ENCODE measurements at places on chromosomes 3 and 15.

DNA sequence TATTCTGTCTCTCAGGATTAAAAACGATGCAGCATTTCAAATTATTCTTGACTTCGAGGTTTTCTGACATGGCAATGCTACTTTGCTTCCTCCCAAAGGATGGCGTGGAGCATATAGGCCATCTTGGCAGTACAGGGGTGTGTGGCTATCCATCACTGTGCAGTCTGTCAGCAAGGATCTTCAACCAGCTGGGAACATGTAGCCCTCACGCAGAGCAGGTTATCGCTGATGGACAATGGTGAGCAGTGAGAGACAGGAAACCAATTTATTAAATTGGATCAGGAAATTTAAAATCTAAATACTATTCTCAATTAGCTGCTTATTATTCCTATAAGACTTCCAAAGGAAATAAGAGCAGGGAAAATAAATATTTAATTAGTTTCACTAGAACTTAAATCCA lies 615.3 kb downstream of the OTOL1 start:
- DNase-seq, result no peak

DNA sequence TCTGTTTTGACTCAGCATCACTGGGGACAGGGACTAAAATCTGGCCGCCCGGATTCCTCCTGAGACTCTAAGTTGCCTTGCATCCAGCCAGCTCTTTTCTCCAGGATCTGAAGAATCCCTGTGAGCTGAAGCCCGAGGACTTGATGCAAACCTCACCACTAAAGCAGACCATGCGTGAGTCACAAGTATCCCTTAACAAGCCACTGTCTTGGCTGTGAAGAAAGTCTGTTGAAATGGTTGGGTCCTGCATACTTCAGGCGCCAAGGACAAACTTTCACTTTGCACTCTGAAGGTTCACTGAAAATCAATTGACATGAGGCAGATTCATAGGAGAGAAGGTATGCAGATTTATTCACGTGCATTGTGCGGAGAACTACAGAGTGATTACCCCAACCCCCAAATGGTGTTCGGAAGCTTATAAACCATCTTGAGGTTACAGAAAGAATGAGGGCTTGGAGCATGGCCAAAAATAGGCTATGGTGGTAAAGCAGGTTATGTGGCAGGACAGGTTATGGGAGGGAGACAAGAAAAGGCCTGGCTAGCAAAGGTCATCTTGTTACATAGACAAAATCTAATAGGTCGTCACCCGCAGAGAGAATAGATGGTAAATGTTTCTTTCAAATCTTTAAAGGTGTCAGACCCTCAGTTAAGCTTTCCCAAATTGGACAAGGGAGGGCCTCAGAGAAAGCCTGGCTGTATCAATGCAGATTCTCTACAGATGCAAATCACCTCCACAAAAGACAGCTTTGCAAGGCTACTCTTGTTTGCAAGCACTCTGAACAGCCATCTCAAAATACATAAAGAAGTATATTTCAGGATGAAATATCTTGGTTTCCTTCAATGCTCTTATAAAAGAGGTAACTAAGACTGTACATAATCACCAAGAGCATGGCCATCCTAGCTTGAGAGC lies 126.3 kb upstream of the PLAAT1 start:
- DNase-seq, result no peak

GRCh38 chr3:193977622-193978021 lies 158.3 kb upstream of the HES1 start:
- no peak for DNase-seq

- no peak for DNase-seq
Observed at GRCh38 chr3:154228561-154229216, 95.6 kb downstream of the DHX36 start.

DNA sequence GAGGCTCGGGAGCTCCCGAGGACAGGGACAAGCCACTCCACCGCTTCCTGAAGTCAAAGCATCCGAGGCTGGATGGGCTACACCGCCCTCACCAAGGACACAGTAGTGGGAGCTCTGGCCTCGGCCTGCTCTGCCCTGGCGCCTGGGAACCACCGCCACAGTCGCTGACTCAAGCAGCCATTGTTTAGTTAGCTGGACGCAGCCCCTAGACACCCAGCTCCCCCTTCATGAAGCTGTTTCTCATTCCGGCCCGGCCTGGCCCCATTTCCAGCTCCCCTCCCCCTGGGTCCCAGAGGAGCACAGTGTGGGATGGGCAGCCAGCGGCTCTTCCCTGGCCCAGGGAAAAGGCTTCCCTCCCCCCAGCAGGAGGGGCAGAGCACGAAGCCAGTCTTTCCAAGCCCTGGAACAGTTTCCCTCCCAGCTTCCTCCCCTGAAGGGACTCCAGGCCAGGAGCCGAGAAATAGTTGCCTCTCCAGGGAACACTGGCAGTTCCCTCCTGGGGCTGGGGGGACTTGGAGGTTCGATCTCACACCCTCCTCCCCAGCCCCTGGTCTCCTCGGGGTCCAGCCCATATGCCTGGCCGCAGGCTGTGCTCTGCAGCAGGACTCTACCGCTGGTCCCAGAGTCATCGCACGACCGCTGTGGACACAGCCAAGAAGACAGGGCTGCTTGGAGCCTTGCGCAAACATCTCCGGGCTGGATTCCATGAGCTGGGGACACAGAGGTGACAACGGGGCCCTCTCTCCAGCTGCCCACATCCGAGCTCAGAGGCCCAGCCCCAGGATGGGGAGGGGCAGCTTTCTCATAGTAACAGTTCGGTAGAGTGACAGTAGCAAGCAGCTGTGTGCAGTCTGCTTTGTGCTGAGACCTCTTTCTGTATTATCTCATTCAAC lies 10.0 kb downstream of the PLXND1 start:
- no peak for DNase-seq

DNA sequence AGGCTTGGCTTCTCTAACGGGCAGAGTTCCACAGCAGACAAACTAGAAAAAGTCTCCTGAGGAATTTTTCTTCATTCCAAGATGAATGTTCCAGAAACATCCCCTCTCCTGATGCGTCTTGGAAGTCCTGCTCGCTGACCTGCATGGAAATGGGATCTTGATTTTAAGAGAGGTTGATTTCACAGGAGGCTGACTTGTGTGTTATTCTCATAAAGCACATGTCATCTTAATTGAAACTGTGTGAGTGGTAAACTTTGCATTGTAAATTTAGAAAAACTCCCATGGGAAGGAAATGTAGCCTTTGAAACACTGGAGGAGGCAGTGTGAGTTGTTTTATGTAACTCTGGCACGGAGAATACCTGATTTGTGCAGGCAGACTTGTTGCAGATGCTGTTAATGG lies 337.8 kb upstream of the NR2E3 start:
- no peak for DNase-seq

- no peak for DNase-seq
Observed at GRCh38 chr3:106008766-106009165, 140.0 kb upstream of the CBLB start.

DNA sequence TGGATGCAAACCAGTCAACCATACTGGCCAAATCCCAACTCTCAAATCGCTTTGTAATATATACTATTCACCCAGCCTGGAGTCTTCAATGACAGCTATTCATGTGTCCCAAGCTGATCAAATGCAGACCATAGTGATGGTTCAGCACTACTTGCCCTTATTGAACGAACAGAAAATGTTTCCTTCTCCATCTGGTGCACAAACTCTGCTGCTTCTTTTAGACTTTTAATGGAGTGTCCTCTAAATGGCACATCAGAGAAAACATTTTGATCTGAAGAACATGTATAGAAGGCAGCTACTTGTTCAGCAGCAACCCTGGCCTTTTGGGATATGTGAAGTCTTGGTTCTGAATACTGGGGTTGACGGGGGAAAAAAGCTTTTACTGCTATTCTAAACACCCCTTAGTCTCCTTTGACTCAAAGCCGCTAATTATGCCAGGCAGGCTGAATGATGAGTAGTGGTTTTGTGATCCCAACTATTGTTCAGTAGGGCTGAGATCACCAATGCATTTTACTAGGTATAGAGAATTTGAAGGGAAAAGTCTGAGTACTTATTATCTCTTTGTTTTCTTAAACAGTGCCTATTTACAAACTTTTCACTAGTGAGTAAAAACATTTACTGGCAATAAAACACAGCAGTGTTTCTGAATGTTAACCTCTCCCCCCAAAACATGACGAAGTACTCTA lies 781.2 kb downstream of the ROBO1 start:
- DNase-seq, result no peak

GRCh38 chr3:141266797-141267555 lies 35.4 kb downstream of the PXYLP1 start:
- peak; percentile 34 for DNase-seq

DNA sequence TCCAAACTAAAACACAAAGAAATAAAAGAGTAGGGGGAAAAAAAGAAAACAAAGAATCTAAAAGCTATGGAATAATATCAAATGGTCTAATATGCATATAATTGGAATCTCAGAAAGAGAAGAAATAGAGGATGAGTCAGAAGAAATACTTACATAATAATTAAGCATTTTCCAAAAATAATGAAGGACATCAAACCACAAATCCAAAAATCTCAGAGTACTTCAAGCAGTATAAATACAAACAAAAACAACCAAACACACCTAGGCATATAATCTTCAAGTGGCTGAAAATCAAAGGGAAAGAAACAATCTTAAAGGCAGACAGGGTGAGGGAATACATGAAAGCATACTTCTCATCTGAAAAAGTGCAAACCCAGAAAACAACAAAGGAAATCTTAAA lies 46.3 kb downstream of the MYLK start:
- DNase-seq, result no peak

All from activated T-cell treated with anti-CD3 and anti-CD28 coated beads for 1 hour (primary cell).